ENCODE measurements at places on chromosomes 5 and 9.

- DNase-seq, result no peak
Measured at GRCh38 chr9:81490605-81491331, 198.6 kb downstream of the TLE1 start.

DNA sequence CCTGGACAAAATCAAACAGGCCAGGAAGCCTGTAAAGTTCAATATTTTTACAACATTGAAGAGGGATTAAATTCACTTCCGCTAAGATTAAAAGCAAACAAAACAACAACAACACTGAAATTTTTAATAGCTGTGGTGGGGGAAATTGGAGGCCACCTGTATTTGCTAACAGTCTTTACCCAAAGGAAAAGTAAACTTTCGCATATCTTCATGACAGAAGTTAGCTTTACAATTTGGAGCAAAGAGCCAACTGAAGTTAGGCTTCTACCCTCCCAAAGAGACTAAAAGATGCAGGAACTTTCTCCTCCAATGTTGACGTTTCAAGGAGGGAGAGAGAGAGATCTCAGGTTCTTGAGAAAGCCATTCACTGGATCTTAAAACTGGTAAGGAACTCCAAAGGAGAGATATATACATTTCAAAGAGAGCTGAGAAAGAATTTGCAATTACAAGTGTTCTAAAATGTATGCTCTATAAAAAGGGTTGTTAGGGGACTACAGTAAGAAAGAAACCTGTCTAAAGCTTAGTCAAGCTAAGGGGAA is 349.2 kb upstream of the CDH9 start:
- no peak for DNase-seq

GRCh38 chr9:22160221-22160620 is 151.1 kb upstream of the CDKN2B start:
- DNase-seq, result no peak

GRCh38 chr5:52748590-52748989 is 39.1 kb upstream of the ITGA1 start:
- DNase-seq, result no peak

GRCh38 chr9:128819716-128820664 is 1.7 kb downstream of the ENDOG start:
- DNase-seq, result no peak
